ENCODE measurements at places on chromosomes 5 and 9. TPM values are rescaled to one million over a fixed set of nuclear protein-coding genes. Genes with fewer than 3 reads are reported as not detected.

SEPTIN8 gene
- 6.6 TPM for total RNA-seq

SEMA4D gene
- total RNA-seq: 434 TPM

DNA sequence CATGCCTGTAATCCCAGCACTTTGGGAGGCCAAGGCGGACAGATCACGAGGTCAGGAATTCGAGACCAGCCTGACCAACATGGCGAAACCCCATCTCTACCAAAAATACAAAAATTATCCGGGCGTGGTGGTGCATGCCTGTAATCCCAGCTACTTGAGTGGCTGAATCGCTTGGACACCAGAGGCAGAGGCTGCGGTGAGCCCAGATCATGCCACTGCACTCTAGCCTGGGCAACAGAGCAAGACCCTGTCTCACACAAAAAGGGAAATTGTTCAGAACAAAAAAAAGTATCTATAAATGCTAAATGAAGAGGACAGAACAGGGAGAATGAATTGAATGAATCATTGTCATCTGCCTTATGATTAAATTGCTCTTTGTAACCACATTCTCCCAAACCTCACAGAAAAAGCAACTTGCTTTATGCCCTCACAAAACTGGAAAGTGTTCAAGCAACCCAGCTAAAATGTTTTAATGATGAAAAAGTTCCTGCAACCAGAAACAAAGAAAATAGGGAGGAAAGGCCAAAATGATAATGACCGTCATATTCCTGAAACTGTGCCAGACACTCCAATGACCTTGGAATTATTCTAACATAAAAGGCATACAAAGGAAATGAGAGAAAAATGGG lies 83.7 kb downstream of the SERINC5 start:
- no peak overlapping the region for H3K4me3 ChIP-seq
- no peak overlapping the region for H3K27ac ChIP-seq
- H3K4me1 ChIP-seq: peaks cover under 1% of the 10 kb centered on the region
- DNase-seq: no peak

GRCh38 chr9:136838314-136839228 lies 3.7 kb upstream of the AJM1 start:
- no peak for DNase-seq
- H3K4me3 ChIP-seq: no peak overlapping the region
- no peaks in the 10 kb centered on the region for H3K27me3 ChIP-seq
- no peak overlapping the region for H3K27ac ChIP-seq
- peaks cover 25% of the 10 kb centered on the region for H3K4me1 ChIP-seq
- H3K36me3 ChIP-seq: peaks cover 15% of the 10 kb centered on the region

GRCh38 chr5:53253421-53253871 lies 143.9 kb upstream of the MOCS2 start:
- peaks cover 6% of the 10 kb centered on the region for H3K27me3 ChIP-seq
- no peak overlapping the region for H3K4me3 ChIP-seq
- H3K27ac ChIP-seq: no peak overlapping the region
- no peaks in the 10 kb centered on the region for H3K36me3 ChIP-seq
- DNase-seq: no peak
- H3K4me1 ChIP-seq: no peaks in the 10 kb centered on the region

- H3K36me3 ChIP-seq: no peaks in the 10 kb centered on the region
- no peak overlapping the region for H3K4me3 ChIP-seq
- no peak overlapping the region for H3K27ac ChIP-seq
- H3K27me3 ChIP-seq: no peaks in the 10 kb centered on the region
These were observed 177.0 kb downstream of the FGF18 start for GRCh38 chr5:171596391-171596878.

Data from T-cell (primary cell).